ENCODE measurements at places on chromosomes 12 and 14.

DNA sequence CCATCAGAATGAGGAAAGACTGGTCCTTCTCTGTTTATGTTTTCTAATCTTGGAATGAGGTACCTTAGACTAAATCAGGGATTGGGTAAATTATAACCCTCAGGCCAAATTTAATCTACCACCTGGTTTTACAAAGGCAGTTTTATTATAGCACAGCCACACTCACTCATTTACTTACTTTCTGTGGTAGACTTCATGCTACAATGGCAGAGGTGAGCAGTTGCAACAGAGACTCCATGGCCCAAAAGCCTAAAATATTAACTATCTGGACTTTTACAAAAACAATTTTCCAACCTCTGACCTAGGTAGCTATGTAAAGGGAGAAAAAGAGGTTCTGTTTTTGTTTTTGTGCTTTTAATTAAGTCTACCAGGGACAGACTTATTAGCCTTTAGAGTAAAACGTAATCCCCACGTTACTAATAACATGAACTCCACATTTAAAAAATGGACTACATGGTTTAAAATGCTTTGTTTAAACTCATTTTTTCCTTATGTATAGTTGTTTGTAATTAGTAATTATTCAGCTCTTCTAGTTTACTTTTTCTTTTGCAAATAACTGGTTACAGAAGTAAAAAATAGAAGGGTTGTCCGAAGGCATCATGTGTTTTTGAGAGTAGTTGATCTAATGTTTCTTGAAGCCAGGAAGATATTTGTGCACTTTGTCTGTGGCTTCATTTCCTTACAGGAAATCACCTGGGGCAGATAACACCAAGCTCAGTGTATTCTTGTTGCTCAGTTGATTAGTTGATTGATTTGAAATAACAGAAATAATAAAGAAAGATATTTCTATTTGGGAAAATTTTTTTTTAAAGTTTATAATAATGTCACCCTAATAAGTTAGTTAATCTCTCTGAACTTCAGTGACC lies 57.6 kb upstream of the ATP2B1 start:
- no peak for DNase-seq
- H3K27me3 ChIP-seq = no peaks in the 10 kb centered on the region
- H3K4me3 ChIP-seq = no peak overlapping the region
- H3K27ac ChIP-seq = no peak overlapping the region
- H3K4me1 ChIP-seq = no peaks in the 10 kb centered on the region

GRCh38 chr12:129753586-129753985 lies 150.2 kb downstream of the TMEM132D start:
- H3K27me3 ChIP-seq = no peaks in the 10 kb centered on the region
- no peak for DNase-seq
- no peak overlapping the region for H3K4me3 ChIP-seq
- H3K27ac ChIP-seq = no peak overlapping the region
- H3K4me1 ChIP-seq = no peaks in the 10 kb centered on the region

DNA sequence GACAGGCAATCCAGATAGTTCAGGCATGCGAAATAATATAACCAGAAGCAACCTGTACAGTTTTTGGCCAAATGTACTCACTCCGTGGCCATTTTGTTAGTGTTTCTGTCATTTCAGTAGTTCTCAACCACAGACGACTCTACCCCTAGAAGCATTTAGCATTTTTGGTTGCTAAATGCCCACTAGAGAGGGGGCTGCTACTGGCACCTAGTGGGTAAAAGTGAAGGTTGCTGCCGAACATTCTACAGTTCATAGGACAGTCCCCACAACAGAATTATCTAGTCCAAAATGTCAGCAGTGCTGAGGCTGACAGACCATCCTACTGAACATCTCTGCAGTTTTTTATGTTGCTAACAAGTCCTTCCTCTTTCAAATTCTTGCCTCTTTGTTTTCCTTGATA lies 107.4 kb downstream of the TSHR start:
- DNase-seq = no peak
- H3K4me1 ChIP-seq = no peaks in the 10 kb centered on the region
- no peaks in the 10 kb centered on the region for H3K36me3 ChIP-seq
- H3K4me3 ChIP-seq = no peak overlapping the region

GRCh38 chr12:2027351-2027750 lies 23.1 kb upstream of the DCP1B start:
- no peak overlapping the region for H3K27ac ChIP-seq
- no peaks in the 10 kb centered on the region for H3K36me3 ChIP-seq
- no peak overlapping the region for H3K4me3 ChIP-seq
- DNase-seq = no peak
- H3K27me3 ChIP-seq = no peaks in the 10 kb centered on the region

DNA sequence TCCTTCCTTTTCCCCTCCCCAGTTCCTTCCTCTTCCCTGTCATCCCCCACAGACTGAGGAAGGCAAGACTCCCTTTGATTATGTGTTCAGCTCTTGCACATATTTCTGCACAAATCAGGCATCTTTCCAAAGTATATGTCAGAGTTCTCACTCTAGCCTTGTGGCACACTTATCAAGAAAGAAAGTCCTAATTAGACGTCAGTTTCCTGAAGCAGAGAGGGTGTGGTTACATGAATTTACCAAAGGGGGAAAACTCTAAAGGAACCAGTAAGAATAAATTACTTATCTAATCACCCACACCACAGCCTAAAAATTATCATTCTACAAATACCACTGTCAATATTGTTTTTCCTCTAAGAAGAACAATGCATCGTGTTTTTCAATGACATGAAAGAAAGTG lies 120.7 kb upstream of the GRIP1 start:
- H3K4me1 ChIP-seq = no peaks in the 10 kb centered on the region
- H3K4me3 ChIP-seq = no peak overlapping the region
- no peaks in the 10 kb centered on the region for H3K36me3 ChIP-seq

DNA sequence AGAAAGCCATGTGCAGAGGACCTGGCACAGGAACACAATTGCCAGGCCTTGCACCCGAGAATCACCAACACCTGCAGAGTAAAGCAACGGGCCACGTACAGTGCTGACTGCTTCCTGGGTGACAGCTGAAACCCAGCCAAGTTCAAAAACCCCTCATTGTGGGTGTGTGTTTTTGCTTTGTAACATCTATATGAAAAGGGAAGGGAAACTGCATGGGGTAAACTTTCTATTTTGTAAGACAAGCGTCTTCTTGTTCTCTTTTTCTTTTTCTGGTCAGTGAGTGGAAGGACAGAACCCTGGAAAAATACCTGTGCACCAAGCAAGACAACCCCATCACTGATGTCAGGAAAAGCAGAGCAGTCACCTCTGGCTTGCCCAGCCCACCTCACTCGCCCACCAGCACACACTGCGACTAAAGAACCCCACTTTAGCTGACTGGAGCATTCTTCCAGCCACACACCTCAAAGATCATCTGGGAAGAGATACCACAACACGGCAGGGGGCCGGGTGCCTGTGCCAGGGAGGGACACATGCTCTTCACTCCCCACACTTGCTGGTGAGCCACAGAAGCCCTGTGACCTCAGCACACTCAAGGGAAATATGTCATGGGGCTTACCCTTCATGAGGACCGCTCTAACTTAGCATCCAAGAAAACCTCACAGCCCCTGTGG lies 172.3 kb downstream of the NDUFA12 start:
- peak; percentile 22 for DNase-seq
- H3K27ac ChIP-seq = no peak overlapping the region
- H3K4me3 ChIP-seq = no peak overlapping the region
- H3K36me3 ChIP-seq = no peaks in the 10 kb centered on the region
- no peaks in the 10 kb centered on the region for H3K27me3 ChIP-seq

DNA sequence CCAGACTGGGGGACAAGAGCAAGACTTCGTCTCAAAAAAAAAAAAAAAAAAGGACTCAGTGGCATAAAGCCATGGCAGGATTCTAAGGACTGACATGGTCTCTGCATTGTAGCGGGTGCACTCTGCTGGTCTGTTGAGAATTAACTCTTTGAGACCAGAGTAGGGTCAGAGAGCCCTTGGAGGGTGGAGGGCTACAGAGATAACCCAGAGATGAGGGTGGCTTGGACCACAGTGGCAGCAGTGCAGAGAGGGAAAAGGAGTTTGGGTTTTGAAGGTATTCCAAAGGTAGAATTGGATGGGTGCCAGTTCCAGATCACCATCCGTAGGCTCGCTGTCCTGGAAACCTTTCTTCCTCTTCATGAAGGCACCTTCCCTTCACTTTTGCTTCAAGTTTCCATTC lies 14.3 kb upstream of the DYNC1H1 start:
- H3K27me3 ChIP-seq = no peaks in the 10 kb centered on the region
- no peak for DNase-seq
- H3K4me3 ChIP-seq = no peak overlapping the region
- H3K4me1 ChIP-seq = peaks cover 10% of the 10 kb centered on the region

All from esophagus squamous epithelium (tissue), 5 donors.